ENCODE measurements at places on chromosomes 12 and 14. TPM values are rescaled to one million over a fixed set of nuclear protein-coding genes. Genes with fewer than 3 reads are reported as not detected.

The PLA2G1B gene
- total RNA-seq: not detected

DNA sequence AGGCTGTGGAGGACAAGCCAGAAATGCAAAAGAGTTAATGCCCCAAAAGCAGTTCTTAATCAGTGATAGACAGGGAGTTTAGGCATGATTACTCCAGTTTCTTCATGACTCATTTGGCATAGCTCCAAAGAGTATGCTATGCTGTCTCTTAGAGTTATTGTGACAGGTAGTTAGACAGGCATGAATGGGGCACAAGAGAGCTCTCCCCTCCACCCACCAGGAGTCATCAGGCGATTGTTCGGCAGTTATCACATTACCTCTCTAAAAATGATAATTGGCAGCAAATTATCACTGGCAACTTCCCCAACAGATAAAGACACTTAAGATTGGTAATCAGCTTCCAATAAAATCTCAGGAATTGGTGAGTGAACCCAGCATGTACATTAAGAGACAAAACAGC is 320.1 kb downstream of the DAD1 start:
- DNase-seq: no peak

DNA sequence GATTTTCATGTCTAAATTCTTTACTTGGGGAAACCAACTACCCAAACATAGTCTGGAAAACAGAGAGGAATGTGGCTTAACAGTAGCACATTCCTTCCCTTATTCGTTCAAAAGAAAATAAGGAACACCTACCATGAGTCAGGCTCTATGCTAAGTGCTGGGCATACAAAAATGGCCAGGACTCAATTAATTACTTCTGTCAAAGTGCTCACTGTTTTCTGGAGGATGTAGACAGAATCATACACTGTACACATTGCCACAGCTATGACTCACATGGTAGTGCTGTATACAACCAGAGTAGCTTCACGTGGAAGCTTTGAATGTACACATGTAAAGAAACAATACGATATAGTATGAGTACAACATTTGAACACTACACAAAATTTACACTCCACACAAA is 50.1 kb downstream of the SLC25A21 start:
- no peak for DNase-seq

- DNase-seq: no peak
Observed at GRCh38 chr12:13383379-13383778, 186.9 kb downstream of the EMP1 start.

- no peak for DNase-seq
Observed at GRCh38 chr12:32270818-32271710, 128.3 kb upstream of the FGD4 start.

Data from activated T-helper 1 cell treated with anti-CD3 and anti-CD28 coated beads, Interleukin-12 subunit alpha, Interleukin-12 subunit beta, Interleukin-2, Interleukin-4 antibody, amounts not matched to agents 30 ng/mL and 10 ng/mL and 1 ng/mL, durations not matched to agents 14 hours and 24 hours and 36 hours (primary cell).